Vagina (tissue), 2 donors: ENCODE measurements at places on chromosomes 11 and 22. TPM values are rescaled to one million over a fixed set of nuclear protein-coding genes. Genes with fewer than 3 reads are reported as not detected.

The VSIG2 gene
- 0.74 TPM for total RNA-seq

The CHRM4 gene
- not detected for total RNA-seq

The WNT11 gene
- total RNA-seq: 6.9 TPM

The CHCHD10 gene
- 12.0 TPM for total RNA-seq

DNA sequence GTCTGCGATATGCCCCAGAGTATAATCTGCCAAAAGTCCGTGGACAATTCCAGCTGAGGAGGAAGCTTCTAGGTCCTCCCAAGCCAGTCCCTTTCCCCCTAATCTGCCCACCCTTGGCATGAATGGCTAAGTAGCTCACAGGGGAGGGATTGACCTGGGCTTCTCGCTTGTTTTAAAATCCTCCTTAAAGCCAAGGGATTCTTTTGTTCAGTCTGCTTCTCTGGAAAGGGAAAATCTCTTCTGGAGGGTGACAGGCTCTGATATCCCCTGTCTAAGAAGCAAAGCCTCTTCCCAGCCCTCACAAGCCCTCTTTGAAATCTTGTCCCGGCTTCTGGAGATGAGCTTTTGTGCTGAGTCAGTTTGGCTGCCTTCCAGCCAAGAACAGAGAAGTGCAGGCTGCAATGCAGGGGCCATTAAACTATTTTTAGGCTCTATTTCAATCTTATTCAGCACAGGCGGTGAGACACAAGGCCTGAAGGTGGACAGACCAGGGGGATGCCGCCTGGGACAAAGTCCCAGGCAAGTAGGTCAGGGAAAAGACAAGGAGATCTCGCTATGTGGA, 23.9 kb downstream of the NEFH start:
- DNase-seq: no peak

DNA sequence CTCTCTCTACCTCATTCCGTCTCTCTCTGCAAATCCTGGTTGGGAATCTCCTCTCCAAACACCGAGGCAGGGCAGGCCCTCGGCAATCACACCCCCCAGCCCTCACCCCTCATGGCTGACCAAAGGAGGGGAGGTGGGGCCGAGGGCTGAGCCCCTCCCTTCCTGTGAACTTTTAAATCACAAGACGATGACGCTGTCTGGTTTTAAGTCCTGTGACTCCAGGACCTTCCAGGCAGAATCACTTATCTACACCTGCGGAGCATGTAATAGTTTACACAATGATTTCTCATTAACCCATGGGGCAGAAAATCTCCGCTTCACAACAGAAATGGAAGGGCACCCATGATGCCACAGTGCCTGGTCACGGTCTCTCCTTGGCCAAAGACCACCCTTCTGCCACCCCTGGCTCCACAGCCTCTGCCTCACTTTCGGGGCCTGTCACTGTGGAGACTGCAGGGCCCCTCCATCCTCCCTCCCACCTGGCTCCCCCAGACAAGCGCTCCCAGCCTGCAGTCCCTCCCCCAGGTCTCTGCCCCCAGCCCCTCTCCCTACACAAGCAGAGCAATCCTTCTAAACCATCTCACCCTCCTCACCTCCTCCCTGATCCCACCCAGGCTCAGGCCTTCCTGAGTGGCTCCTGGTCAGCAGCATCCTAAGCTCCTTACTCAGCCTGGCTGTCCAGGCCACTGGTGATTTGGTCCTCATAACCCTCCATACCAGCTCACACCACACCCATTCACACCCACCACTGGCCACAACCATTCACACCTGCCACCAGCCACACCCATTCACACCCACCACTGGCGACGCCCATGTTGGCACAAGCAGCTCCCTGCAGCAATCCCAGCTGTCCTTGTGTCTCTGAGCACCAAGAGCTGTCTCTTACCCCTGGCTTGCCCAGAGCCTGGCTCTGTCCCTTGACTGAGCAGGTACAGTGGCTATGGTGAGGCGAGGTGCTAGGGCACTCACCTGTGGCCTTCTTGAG, 30.7 kb upstream of the ARFGAP3 start:
- no peak for DNase-seq

GRCh38 chr11:79470161-79470560, 29.3 kb upstream of the TENM4 start:
- no peak for DNase-seq
